ENCODE measurements at places on chromosomes 4 and X.

- no peak for DNase-seq
Observed at GRCh38 chr4:110058677-110059076, 139.7 kb downstream of the ELOVL6 start.

DNA sequence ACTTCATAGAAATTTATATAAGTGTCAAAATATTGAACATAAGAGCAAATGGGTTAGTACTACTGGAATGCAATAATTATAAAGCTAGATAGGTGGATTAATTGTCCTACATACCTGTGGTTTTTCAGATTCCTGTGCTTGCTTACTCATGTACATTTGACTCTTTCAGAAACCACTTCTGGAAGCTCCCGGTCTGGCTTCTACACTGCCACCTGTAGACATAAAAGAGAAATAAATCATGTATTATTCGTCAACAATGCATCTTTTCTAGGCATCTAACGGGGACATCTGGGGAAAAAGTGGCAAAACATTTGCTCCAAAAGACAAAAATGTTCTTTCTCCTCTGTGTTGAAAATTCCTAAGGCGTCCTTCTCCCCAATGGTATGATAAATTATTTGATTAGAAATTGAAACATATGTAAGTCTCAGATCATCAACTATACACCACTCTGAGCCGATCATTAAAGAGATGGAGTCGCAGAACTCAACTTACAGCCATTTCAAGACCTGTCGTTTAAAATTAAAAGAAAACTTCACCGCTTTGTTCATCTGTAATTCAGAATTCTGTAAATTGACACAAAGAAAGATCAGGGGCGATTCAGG is 648.7 kb upstream of the DIPK2B start:
- no peak for DNase-seq

- no peak for DNase-seq
Observed at GRCh38 chr4:16264798-16265197, 38.5 kb upstream of the TAPT1 start.

DNA sequence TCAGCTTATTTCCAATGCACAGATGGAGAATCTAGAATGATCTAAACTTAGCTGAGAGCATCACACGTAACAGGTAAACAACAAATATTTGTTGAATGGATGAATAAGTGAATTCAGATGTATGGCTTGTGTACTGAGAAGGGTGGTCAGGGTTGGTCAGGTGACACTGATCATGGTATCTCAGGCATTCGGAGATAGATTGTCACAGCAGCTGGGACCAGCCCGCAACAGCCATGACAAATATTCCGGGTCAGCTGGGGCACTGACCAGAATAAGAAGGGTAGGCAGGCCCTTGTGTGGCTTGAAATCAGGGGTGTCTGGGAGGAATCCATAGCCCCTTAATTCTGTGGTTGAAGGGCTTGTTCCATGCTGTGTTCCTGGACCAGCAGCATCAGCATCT is 159.4 kb upstream of the ARX start:
- no peak for DNase-seq

GRCh38 chr4:10009861-10010500 is 11.3 kb downstream of the SLC2A9 start:
- DNase-seq, result no peak

GRCh38 chrX:47814851-47815250 is 21.9 kb upstream of the ZNF81 start:
- no peak for DNase-seq

- no peak for DNase-seq
Observed at GRCh38 chr4:100828986-100829685, 311.3 kb upstream of the EMCN start.

All from activated CD4-positive, CD25-positive, alpha-beta regulatory T cell (primary cell).